ENCODE measurements at places on chromosomes 1 and 21.

- no peak for DNase-seq
Measured at GRCh38 chr1:1196431-1197187, 9.8 kb downstream of the TNFRSF18 start.

- no peak for DNase-seq
Measured at GRCh38 chr1:26259005-26259404, 20.9 kb upstream of the SH3BGRL3 start.

DNA sequence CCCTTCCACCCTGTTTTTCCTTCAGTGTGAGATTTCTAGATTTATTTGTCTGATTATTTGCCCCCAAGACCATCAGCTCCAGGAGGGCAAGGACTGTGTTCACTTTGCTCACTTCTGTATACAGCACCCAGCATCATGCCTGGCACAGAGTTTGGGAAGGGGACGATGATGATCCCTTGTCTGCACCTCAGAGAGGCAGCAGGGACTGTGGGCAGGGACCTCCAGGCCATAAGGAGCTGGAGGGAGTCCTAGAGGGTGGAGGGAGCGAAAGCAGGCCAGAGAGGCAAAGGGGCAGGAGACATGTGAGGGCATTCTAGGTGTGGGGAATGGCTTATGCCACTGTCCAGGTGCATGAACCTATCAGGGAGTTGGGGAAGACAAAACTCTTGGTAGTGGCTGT is 32.8 kb downstream of the H3-3A start:
- DNase-seq, result no peak

- no peak for DNase-seq
Measured at GRCh38 chr1:54826226-54826816, 25.2 kb upstream of the TTC22 start.

DNA sequence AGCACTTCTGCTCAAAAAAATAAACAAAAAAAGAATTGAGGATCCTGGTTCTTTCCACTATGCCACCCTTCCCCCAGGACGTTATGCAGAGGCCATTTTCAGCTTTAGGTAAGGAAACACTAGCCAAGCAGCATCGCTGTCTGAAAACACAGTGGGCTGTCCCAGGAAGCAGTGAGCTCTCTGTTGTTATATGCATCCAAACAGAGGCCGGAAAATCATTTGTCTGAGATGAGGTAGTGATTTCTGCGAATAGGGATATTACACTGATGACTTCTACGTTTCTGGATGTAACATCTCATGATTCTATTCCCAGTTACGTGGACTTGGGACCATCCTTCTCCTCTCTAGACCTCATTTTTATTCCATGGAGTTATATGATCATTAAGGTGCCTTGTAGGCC is 137.2 kb downstream of the OMA1 start:
- DNase-seq, result no peak

DNA sequence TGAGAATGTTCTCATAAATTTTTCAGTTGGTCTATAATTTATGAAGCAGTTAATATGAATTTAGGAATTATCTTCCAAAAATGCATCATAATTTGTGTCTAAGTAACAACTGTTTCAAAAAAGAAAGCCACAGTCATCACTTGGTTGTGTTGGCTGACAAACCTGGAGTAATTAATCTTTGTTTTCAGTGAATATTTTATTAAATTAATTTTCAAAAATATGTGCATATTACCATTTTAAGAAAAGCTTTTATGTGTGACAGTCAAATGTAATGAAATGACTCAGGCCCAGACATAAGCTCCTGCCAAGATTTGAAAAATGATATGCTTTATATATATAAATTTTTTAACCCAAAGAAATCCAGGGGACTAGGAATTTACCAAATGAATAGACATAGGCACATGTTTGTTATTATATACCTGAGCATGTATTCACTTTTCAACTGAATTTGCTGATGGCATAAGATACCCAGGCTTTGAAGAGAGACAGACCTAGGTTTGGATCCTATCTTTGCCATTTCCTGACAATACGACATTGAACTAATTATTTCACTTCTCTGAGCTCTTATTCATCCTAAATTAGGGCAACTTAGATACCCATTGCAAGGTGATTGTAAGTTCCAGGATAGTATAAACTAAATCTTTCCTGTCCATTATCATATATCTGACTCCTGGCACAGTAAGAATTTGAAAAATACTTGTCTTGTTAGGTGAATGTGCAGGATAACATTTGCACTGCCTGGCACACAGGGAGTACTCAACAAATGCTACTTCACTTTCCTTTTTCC is 729.5 kb upstream of the ADGRL2 start:
- DNase-seq, result no peak

- DNase-seq, result no peak
Measured at GRCh38 chr1:108584428-108584856, 24.5 kb downstream of the EEIG2 start.

GRCh38 chr1:154453574-154454352 is 48.3 kb upstream of the TDRD10 start:
- DNase-seq, result no peak

DNA sequence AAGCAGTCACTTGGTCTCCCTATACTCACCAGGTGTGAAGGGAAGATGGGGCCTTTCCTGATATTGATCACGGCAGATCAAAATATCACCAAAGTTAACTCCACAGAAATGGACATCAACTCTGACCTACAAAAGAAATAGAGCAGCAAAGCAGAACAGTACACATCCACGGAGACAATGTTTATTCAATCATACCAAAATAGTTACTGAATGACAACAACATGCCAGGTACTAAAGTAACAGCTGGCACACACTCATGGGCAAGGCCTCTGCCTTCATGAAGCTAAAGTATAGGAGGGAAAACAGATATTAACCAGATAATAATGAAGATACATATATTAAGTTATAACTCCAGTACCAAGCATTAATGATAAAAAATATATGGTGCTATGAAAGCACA is 59.2 kb upstream of the RASAL2 start:
- DNase-seq, result no peak

DNA sequence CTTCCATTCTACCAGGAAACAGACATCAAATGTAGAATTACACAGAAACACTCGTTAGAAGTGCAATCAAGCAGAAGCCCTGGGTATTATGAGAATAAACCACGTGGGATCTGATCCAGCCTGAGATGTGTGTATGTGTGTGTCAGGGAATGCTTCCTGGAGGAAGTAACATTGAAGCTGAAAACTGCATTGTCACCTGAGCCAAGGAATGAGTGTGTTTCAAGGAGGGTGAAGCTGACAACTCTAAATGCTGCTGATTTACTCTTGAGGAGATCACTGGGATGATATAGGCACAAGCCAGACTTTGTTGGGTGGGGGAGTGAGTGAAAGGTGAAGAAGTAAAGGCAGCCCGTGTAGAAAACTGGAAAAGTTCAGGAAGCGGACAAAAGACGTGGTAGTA is 27.6 kb downstream of the FAAH start:
- no peak for DNase-seq

DNA sequence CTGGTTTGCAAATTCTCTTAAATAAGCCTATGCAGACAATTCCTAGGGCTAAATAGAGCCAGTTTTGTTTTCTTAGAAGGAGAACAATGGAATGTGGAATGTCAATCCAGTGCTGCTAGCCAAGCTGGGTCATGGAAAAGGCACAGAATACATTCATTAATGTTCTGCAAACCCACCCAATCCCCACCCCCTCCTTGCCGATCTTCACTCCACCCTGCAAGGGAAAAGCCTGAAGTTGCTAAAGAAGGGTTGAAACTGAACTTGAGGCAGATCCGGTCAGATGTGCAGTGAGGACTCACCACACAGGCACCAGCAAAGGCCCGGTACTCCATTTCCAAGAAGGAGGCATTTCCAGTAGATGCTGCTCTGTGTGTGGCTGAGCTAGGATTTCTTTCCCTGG is 179.6 kb downstream of the PLPP3 start:
- DNase-seq, result no peak

Data from activated CD4-positive, CD25-positive, alpha-beta regulatory T cell treated with anti-CD3 and anti-CD28 coated beads, Interleukin-2, amount 50 U/mL, for 72 hours (primary cell).